NCI-H2081 (cell line): ENCODE measurements at places on chromosomes 3 and 15.
A peak's percentile ranks its signal among the peaks of the same experiment; 100 is the strongest.

GRCh38 chr3:135440746-135441145 lies 524.8 kb upstream of the PPP2R3A start:
- no peak for DNase-seq

DNA sequence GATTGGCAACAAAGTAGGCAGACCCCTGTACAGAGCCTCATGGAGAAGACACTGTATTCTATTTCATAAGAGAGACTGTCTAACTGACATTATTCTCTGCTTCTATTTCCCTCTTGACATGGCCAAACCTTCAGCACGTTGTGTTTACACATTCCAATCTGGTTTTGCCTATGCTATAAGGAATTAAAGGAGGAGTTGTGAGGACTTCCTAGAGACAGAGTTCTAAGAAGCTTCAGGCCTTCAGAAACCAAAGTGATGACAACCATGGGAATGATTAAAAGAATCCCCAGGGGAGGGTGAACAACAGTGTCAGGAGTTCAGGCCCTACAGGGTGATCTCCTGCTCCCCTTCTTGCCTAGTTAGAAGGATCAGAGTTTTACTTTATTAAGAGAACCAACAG lies 44.9 kb upstream of the CAPN7 start:
- no peak for DNase-seq

- peak; percentile 27 for DNase-seq
Measured at GRCh38 chr3:179324270-179324754, 1.5 kb downstream of the ZNF639 start.

DNA sequence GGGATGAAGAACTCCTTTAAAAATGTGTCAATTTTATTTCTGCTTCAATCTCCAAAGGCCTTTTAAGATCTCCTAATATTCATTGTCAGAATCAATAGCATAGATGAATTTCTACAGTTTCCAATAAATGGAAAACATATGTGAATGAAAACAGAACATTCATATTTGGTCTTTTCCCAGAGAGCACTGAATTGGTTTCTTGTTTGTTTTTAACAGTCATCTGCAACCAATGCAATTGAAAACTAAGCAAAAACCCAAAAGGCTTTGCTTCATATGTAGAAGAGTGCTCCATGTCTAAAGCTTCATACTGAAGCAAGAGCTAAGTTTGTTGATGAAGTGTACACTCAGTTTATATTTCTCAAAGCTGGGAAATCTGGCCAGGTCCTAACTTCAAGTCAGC lies 426.5 kb upstream of the CDIN1 start:
- DNase-seq = no peak

DNA sequence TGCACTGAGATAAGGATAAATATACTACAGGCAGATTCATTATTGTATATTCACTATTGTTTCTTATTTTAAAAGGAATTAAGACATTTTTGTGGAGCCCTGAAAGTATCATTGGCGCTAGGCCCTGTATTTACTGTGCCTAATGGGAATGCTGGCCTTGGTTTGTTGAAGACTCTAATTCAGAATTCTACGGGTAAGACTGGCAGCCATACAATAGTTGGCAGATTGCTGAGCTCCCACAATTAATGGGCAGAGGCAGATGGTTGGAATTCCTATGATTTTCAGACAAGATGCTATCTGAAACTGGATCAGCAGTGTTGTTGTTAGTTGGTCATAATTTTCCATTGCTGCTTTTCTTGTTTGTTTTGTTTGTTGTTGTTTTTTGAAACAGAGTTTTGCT lies 14.7 kb downstream of the PGBD4 start:
- no peak for DNase-seq

DNA sequence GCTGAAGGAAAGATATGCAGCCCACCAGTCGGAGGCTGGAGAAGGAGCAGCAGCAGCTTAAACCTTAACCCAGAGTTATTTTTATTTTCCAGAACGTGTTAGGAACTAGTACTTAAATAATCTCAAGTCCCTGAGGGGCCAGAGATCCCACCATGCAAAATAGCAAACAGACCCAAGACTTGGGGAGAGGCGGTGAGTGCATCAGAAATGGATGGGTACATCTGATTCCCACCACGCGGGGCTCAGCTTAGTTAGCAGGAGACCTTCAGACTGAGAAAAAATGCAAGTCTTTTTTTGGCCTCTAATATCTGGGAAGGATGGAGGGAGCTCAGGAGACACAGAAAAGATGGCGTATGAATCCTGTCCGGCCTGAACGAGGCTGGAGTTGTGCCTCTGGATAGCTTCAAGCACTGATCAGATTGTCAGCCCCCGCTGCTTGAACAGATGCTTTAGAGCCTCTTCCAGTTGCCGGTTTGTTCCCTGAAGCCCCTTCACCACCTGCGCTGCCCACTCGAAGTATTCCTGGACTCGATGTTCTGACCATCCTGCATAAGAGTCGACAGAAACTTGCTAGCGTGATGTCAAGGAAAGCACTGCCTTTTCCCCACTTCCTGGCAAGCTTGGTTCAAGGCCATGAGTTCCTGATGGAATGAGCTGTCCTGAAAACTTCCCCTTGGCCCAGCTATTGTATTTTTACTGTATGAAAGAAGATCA lies 1.3 kb downstream of the HDDC3 start:
- DNase-seq = no peak

GRCh38 chr3:94778814-94779494 lies 716.1 kb downstream of the NSUN3 start:
- DNase-seq = no peak

DNA sequence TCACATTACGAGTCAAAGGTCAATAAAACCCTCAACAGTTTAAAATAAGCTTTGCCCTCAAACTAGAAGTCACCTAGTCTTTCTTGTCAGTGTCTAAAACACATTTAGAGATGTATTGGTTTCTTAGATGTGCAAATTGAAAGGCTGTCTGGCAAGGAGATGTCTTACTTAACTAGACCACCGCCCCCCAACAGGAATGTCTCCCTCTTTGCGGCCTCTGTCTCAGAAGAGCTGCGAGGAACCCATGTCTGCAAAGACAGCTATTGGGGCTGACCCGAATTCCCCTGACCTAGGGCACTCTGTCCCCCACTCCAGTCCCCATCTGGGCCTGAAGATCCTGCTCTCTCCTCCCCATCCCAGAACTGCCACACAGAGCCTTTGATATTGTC lies 46.3 kb downstream of the ZIC4 start:
- DNase-seq = no peak

- DNase-seq = no peak
Measured at GRCh38 chr15:90593499-90594158, 63.9 kb downstream of the CRTC3 start.

DNA sequence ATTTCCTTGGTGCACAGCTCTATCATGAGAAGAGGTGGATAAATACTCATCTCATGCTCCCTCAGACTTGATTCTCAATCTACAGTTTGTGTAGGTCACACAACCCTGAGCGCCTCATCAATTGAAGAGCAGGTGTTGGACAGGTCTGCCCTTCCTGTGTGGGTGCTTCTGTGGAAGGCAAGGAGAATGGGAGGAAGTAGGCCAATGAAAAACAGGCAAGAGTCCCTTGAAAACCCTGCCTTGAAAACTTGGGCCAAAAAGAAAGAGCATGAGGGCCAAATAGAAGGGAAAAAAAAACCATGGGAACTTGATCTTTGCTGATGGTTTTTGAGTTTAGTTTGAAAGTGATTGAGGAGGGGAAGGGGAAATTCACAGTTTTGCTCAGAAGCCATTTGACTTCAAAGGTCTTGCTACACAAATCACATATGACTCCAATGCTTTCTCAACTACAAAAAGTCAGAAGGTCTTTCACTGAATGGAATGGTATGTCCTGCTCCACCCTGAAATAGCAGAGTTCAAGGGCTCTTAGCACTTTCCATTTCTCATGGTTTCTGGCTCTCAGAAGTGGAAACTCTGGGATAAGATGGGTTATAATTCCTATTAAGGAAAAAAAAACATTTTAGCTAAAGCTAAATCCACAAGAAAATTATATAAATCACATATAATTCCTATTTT lies 37.2 kb upstream of the TM4SF1 start:
- no peak for DNase-seq

GRCh38 chr3:98954242-98954641 lies 52.7 kb upstream of the DCBLD2 start:
- DNase-seq = no peak

DNA sequence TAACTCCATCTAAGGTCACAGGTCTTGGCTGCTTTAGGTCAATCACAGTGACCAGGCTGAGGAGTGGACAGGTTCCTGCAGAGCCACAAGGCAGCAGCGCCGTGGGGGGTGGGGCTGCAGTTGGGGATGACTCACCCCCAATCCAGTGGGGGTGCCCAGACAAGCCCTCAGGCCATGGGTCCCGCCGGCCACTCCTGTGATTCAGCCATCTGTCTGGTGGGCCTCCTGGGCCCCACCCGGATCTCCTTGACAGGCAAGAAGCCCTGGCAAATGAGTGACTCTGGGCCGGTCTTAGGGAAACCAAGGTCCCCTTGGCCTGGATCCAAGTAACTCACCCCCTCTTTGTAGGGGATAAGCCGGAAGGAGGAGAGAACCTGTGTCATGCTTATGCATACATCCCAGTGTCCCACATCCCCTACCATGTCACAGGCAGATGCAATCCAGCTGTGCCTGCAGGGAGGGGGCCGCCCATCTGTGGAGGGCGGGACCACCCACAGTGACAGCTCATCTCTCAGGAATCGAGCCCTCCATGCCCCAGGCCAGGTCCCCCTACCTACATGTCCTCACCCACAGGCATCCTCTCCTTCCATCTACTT lies 495 bp upstream of the COL7A1 start:
- no peak for DNase-seq

GRCh38 chr3:125051715-125052581 lies 3.8 kb downstream of the HEG1 start:
- DNase-seq = no peak

DNA sequence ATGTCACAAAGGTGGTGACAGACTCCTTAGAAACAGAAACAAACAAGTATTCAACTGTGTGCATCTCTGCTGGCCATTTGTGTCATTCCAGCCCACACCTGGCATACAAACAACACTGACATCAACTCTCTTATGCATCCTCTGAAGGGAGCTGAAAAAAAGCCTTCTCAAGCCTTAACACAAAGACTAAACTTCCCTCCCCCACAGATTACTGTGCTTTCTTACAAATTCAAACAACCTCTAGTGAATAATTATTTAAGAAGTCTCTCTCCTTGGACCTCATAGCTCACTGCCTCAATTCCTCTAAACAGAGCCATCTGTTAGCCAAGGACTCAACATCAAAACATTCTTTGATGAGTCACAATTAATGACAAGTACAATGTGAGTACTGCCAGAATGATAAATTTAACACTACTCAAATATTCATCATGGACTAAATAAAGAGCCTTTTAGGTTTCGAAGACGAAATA lies 132.1 kb downstream of the WDR76 start:
- no peak for DNase-seq

GRCh38 chr3:12394569-12395271 lies 89.6 kb upstream of the TSEN2 start:
- DNase-seq = no peak

GRCh38 chr15:66862111-66862939 lies 160.3 kb downstream of the SMAD6 start:
- no peak for DNase-seq

GRCh38 chr3:152313914-152314313 lies 45.2 kb downstream of the MBNL1 start:
- no peak for DNase-seq

GRCh38 chr3:26208201-26208600 lies 414.4 kb upstream of the LRRC3B start:
- DNase-seq = no peak

GRCh38 chr15:40307421-40308211 lies at the start of gene PLCB2:
TSS of gene PLCB2 (minus strand) at chr15:40307935. CDS start at chr15:40307672, 263 bp downstream.
- DNase-seq = no peak

GRCh38 chr3:134753999-134754742 lies 40.9 kb upstream of the EPHB1 start:
- no peak for DNase-seq

- no peak for DNase-seq
Measured at GRCh38 chr3:29329986-29330890, 49.4 kb downstream of the RBMS3 start.

DNA sequence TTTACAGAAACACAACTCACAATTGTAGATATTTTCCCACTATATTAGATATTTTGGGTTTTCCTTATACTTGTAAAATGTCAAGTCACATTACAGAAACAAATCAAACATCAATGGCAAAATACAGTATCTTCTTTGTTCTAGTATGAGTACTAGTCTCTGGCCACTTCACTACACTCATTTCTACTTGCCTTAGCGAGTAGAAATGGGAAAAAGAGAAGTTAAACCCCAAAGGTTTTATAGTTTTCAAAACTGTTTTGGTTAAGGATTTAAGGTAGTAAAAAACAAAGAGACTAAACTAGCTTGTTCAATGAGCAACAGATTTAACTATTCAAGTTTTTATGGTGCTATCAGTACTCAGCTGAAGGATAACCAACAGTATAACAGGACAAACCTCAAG lies 81.7 kb downstream of the BTD start:
- no peak for DNase-seq

DNA sequence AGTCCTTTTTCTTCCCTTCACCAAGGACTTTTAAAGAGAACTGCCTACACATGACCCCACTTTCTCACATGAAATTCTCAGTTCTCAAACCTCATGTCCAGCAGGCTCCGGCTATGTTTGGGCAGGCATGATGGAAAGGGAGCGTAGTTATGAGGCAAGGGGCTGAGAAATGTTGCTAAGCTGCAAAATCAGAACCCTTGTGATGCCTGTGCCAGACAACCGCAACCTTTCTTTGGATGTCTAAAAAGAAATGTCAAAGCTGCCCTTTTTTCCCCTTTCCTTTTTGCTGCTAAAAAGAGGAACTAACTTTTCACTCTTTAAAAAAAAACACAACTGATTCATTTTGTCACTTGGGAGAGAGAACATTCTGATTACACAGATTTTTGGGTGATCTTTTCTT lies 19.2 kb downstream of the GNB4 start:
- DNase-seq = no peak

DNA sequence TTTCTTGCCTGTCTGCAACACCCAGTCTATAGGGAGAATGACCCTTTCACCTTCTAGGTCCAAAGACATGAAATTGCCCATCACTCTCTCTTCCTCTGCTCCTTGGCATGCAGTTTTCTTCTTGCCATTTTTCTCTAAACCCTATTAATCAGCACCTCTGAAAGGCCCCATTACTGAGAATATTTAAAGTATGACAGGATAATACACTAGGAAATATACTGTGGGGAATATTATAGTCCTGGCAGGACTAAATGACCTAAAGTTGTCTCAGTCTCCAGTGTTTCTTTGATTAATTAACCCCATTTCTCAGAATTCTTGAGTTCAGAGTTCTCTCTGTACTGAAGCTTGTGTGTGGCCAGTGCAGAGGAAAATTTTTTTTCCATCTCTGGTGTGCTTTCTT lies 730.7 kb downstream of the AGBL1 start:
- no peak for DNase-seq

DNA sequence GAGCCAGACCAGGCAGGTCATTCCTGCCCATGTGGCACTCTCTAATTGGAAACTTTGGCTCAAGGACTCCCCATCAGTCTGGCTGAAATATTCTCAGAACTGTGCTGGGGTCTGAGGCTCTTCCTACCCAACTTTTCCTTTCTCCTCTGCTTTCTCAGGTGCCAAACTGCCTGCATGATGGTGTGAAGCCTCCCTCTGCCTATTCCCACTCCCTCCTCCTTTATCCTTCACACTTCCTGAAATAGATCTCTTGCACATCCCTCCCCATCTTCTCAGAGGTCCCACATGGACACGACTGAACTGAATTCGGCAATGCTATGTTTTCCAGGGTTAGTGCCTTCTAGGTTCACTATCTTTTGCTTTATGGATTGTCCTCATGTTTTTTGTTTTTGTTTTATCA lies 12.5 kb downstream of the LIPH start:
- DNase-seq = no peak

GRCh38 chr3:113252553-113252952 lies 41.2 kb downstream of the BOC start:
- no peak for DNase-seq

GRCh38 chr3:53254509-53255422 lies 1.1 kb downstream of the TKT start:
- DNase-seq = peak; percentile 45
